ENCODE measurements at places on chromosomes 12 and 14.
A peak's percentile ranks its signal among the peaks of the same experiment; 100 is the strongest.

DNA sequence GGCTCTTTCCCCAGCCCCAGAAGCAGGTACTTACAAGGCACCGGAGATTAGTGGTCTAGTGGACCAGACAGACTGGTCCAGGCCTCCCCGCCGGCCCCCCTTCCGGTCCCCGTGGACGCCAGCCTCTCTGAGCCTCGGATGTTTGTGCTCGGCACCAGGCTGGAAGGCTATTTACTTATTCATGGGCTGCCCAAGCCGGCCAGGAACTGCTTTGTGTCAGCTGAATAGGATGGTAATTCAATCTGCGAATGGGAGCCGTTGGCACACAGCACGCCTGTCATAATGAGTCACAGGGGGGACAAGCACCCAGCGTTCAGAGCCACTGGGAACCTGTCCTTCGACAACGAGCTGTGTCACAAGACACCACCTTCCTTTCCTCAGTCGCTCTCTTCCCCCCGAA lies 82.3 kb downstream of the RIMBP2 start:
- peak; percentile 79 for DNase-seq

DNA sequence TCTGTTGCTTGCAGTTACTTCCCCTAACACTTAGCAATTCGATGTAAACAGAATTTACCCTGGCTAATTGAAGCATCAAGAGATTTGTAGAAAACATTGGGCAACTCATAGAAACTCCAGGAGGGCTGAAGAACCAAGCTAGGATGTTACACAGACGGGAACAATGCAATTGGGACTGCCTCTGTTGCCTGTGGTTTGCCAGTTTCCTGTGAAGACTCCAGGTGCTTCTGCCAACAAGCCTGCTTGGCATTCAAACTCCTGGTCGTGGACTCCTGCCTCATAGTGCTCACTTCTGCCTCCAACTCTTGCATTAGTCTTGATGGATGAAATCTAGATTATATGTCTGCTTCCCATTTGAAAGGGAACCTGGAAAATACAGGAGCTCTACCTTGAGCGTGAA lies 246.0 kb downstream of the BMP4 start:
- no peak for DNase-seq

DNA sequence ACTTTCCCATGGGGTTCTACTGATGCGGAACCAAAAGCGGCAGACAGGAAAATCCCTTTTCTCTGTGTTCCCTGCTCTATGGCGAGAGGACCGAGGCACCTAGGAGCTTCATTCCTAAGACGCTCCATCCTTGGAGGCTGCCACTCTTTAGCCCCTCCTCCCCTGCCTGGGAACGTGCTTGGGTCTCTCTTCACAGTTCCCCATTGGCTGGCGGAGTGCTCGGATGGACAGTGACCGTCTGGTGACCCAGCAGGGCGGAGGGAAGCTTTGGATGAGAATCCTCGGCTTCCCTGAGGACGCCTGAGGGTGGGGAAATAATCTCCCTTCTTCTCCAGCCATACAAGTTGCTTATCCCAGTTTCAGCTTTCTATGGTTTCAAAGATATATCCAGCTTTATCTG lies 37.3 kb downstream of the KCNA5 start:
- no peak for DNase-seq

DNA sequence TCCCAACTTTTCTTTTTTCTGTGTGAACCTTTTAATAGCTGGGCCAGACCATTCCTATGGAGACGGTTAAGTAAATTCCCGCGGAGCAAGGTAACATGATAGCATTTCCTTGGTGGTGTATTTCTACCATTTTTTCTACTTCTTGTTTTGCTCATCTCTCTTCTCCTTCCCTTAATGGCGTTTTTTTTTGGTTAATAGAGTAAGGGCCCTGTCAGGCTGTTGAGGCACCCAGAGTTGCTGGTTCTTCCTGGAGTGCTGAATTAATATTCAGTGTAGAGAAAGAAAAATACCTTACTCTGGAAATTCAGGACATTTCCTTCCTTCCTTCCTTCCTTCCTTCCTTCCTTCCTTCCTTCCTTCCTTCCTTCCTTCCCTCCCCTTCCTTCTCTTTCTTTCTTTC lies 137.6 kb downstream of the KTN1 start:
- no peak for DNase-seq

DNA sequence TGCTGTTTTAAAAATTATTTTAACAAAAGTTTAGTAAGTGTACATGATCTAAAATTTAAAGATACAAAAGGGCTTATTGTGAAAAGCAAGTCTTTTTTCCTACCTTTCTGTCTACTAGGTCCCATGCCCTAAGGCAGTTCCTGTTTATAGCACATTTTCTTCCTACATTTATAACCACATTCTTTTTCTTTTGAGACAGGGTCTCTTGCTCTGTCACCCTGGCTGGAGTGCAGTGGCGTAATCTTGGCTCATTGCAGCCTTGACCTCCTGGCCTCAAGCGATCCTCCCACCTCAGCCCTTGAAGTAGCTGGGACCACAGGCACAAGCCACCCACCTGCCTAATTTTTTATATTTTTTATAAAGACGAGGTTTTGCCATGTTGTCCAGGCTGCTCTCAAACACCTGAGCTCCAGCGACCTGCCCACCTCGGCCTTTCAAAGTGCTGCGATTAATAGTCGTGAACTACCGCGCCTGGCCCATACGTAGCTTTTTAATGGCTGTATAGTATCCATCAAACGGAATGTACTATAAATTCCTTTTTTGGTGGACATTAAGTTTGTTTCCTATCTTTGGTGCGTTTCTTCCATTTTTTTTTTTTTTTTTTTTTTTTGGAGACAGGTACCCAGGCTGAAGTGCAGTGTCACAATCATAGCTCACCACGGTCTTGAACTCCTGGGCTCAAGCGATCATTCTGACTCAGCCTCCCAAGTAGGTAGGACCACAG lies 20.9 kb downstream of the FRS2 start:
- no peak for DNase-seq

DNA sequence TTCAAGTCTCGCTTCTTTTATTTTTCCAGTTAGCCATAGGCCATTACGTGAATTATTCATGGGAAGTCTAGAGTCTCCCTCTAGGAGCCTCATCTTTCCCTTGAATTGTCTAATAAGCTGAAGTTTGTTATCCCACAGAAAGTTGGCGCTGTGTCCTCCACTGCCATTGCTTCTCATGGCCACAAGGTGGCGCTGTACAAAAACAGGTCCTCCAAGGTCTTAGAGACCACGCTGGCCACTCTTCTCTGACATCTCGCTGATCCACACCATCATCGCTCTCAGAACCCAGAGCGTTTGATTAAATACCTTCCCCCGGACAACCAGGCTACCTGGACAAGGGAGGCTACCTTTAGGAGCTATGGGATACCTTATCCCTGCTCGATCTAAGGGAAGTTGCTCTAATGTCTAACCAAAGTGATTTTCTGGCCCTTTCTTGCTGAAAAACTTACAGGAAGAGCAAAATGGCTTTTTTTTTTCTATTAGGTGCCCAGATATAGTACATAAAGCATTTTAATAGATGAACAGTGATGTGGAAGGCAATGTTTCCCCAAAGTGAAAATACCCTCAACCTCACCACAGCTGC lies 110.0 kb downstream of the CCDC60 start:
- peak; percentile 17 for DNase-seq

Data from renal pelvis (tissue), 12 donors.